Neuronal stem cell (in vitro differentiated cells): ENCODE measurements at places on chromosomes 5 and 9.
A peak's percentile ranks its signal among the peaks of the same experiment; 100 is the strongest.

- DNase-seq, result no peak
These were observed 28.2 kb downstream of the TGFBR1 start for GRCh38 chr9:99133145-99133544.

DNA sequence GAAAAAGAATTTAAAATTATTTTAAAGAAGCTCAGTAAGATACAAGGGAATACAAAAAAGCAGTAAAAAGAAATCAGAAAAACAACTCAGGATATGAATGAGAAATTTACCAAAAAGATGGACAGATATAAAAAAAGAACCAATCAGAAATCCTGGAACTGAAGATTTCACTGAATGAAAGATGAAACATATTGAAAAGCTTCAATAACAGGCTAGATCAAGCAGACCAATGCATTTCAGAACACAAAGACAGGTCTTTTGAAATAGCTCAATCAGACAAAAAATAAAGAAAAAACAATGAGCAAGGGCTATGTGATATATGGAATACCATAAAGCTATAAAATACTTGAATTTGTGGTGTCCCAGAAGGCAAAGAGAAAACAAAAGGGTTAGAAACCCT is 322.6 kb upstream of the POU5F2 start:
- DNase-seq, result no peak

DNA sequence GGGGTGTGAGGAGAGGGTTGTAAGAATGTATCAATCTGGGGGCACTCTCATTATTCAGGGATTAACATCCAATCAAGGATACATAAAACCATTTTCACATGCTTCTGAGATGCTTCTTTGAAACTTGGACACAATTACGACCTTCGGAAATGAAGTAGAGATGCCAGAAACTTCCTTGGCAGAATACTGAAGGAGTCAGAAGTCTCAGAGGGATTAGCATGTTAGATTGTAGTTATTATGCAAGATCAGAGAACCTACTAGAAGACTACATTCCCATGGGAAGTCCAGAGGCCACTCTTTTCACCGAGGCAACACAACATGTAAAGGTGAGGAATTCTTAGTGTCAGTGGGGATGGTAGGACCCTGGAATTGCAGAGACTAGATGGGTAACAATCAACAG is 5.1 kb upstream of the SLC22A4 start:
- no peak for DNase-seq

DNA sequence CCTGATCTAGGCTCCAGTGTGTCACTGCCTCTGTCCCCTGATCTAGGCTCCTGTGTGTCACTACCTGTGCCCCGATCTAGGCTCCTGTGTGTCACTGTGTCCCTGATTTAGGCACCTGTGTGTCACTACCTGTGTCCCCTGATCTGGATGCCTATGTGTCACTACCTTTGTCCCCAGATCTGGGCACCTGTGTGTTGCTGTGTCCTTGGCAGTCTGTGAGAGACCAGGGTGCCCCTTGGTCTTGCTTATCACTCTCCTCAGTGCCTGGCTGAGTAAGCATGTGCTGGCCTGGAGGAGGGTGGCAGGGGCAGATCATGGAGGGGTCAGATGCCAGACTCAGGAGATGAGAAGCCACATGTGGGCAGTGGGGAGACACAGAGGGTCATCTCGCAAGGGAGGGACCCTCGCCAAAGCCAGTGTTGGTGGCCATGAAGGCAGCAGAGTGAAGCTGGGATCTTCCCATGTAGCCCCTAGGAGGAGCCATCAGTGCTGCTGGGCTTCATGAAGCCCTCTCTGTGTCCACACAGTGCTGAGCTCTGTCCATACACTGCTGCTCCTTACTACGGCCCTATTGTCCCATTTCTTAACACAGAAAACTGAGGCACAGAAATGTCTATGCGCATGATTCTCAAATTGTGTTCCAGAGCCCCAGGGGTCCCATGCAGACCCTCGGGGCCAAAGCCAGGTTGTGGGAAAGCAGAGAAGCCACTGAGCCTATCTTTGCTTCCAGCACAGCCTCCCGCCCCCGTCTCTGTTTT is 15.5 kb downstream of the OLFML2A start:
- DNase-seq, result no peak

- no peak for DNase-seq
These were observed 63.5 kb downstream of the ARRDC3 start for GRCh38 chr5:91319667-91320066.

- no peak for DNase-seq
These were observed 9.7 kb downstream of the RGMB start for GRCh38 chr5:98783051-98783649.

GRCh38 chr5:67855523-67855922 is 360.0 kb upstream of the PIK3R1 start:
- DNase-seq, result no peak

GRCh38 chr5:165834891-165835290 is 2329.5 kb downstream of the MAT2B start:
- no peak for DNase-seq

DNA sequence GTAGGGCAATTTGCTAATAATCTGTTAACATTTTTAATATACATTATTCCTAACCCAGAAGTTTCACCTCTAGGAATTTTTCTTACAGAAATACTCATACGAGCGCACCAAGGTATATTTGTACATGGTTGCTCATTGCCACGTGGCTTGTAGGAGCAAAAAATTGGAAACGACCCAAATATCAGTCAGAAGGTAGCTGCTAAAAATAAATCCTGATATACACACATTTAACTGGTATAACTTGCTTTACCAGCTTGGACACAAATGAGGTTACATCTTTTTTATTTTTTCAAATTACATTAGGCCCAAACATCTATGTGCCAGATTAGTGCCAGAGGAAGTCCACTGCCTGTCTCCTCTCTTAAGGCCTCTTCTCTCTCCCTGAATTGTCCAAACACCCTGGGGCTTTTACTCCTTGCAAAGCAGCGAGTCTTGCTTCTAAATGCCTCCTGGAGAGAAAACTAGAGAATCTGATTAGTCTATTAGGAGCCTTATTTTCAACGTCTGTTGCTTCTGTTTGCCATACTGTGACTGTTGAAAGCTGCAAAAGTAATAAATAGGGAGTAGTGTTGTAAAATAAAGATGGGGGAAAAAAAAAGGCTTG is 92.0 kb upstream of the SSBP2 start:
- no peak for DNase-seq

DNA sequence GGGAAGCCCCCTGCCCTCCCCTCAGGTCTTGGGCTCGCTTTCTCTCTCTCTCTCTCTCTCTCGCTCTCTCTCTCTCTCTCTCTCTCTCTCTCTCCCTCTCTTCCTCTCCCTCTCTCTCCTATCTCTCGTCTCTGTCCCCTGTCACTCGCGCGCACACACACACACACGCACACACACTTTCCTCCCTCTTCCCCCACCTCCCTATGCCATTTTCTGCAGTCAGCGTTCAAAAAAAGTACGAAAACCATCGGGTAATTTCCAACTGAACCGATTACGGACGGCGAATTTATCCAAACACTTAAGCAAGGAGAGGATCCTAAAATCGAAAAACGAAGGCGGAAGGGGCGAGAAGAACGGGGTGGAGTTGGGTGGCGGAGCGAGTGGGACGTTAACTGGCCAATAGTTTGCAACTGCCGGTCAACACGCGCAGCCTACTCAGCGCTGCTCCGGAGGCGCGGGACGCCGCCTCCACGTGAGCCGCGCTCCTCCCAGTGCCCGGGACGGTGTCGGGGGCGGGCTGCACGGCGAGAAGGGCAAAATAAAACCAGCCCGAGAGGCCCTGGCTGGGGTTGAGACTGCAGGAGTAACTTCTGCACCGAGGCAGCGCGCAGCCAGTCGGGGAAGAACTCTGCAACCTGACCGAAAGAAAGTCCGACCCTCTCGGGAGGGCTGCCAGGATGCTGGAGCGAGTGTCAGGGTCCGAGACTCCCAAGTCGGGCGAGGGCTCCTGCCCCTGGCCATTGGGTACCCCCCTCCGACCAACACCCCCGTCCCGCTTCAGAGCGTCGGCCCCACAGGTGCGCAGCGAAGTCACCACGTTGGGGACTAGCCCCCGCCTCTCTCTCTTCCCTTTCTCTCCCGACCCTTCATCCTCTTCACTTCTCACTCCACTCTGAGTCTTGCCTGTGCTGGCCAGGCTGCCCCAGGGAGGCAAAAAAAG is 24.9 kb upstream of the ELAVL2 start:
- DNase-seq, result peak; percentile 73

- DNase-seq, result no peak
These were observed 3.7 kb upstream of the ROR2 start for GRCh38 chr9:91953718-91954117.

DNA sequence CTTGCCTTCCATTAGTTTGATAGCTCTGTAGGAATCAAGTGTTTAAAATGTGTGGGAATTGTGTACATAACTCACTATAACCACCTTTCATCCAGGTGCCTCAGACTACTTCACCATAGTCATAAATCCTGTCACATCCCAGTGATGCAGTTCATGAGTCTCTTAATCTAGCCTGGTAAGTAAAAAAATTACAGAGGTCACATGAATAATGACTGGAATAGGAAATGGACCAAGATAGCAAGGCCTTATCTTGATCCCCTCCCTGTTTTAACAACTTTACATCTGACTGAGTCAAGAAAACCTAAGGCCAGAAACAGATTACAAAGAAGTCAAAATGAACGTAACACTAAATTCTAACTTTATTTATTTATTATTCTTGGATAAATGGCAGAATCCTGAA is 1.5 kb upstream of the RNF145 start:
- no peak for DNase-seq

DNA sequence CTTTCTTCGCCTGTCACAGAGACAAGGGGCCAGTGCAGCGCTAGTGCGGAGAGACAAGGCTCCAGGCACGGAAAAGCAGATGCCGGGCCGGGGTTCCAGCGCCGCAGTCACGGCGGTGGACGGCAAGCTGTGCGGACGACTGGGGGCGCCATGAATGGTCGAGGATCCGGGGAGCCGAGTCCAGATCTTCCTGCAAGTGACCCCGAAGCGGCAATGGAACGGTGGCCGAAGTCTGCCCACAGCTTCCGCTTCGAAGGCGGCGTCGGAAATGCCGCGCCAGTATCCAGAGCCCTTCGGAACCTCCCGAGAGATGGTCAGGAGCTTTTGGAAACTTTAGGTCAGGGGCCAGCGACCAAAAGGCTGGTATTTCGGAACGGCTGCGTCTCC is 601 bp upstream of the FAF2 start:
- DNase-seq, result no peak

- DNase-seq, result peak; percentile 80
These were observed at the start of gene CDO1 for GRCh38 chr5:115816226-115817081. Gene CDO1, minus strand, starts transcription at chr5:115816659. Its CDS starts 262 bp downstream, at chr5:115816397.

- no peak for DNase-seq
These were observed 17.2 kb downstream of the FBXW11 start for GRCh38 chr5:171989276-171989675.

- no peak for DNase-seq
These were observed 601.1 kb downstream of the TLR4 start for GRCh38 chr9:118305331-118305730.

DNA sequence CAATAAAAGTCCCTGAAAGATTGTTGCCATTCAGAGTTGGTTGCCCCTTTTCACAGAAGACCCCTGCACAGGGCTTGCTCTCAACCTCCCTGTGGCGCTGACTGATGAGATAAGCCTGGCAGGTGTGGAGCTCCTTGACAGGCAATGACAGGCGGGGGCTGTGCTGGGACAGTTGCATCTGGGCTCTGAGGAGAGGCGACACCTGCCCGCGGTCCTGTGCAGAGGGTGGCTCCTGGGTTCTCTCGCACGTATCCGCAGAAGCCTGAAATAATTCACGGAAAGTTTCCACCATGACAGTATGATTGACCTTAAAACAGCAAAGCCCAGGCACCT is 19.8 kb upstream of the EXOC3 start:
- no peak for DNase-seq

DNA sequence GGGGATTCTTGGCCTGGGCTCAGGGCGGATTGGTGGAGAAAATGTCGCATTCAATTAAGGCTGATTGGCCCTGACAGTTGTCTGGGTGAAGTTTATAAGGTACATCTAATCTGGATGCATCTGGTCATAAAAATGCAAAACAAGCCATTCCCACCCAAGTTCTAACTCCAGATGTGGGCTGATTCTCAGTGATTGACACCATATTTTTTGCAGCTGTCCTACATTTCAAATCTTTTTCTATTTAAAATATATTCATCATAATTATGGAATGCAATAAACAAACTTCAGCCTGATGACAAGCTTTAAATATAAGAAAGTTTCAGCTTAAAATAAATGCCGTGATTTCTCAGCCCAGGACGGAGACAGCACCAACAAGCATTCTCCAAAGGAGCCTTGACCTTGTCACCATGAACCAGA is 146.4 kb upstream of the SMIM23 start:
- no peak for DNase-seq

- no peak for DNase-seq
These were observed 6.6 kb upstream of the PCSK1 start for GRCh38 chr5:96439477-96440184.

GRCh38 chr5:41337724-41338123 is 124.4 kb upstream of the C6 start:
- no peak for DNase-seq

- no peak for DNase-seq
These were observed 135.2 kb upstream of the OSMR start for GRCh38 chr5:38710627-38711026.

DNA sequence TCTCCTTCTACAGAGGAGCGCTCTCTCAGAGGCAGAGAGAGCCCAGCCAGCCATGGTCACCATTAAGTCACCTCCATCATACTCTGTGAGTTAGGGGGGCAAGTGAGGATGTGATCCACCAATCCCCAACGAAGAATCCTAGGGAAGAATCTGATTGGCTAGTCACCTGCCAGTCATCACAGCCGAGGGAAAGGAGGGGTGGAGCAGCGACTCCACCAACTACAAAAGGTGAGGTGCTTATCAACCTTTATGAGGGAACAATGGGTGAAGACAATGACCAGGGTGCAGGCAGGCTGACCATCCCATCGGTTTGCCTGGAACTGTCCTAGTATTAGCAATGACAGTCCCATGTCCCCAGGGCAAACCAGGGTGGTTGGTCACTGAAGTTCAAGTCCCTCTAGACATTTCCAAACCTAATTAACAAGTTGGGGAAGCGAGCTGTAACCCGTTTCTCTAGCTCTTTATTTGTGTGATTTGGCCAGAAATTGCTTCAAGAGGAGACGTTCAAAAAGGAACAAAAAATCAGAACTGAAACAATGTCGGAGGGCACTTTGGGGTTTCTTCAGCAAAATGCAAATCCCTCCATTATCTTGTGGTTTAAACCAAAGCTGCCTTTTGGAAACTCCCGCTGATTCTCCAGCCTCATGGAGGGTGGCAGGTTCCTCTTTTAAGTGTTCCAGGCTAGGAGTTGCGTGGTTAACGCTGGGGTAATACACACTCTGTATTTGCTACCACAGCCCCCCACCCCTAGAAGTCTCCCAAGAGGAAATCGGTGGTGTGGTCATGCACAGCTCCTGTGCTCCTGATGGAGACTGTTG is 18.8 kb upstream of the FCN1 start:
- DNase-seq, result no peak

GRCh38 chr9:91832322-91832721 is 117.7 kb downstream of the ROR2 start:
- DNase-seq, result no peak

GRCh38 chr9:125659201-125659840 is 47.7 kb downstream of the MAPKAP1 start:
- DNase-seq, result no peak

GRCh38 chr9:86280580-86280979 is 1.8 kb downstream of the ISCA1 start:
- DNase-seq, result no peak

GRCh38 chr5:124692324-124692723 is 54.1 kb downstream of the ZNF608 start:
- DNase-seq, result no peak

- DNase-seq, result peak; percentile 59
These were observed 49.6 kb upstream of the FOXE1 start for GRCh38 chr9:97803167-97804058.
